HCT116 (cell line): ENCODE measurements at places on chromosomes 1 and 21.

DNA sequence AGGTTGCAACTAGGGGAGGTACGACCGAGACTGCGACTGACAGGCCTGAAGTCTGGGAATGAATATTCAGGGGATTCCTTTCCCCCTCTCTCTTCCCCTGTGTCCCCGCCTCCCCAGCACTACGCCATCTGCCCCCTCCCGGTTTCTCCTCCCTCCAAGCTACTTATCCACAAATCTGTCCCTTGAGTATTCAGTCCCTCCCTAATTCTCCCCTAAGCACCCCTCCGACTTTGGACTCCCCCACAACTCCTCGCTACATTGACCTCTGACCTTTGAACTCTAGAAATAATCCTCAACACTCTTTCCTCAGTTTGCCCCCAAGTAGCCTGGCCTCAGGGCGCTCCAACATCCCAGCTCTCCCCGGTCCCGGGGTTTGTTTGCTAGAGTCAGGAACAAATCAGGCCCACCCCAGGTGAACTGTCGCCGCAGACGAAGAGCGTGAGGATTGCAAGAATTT is 393 bp downstream of the LYSMD1 start:
- no peak for DNase-seq

DNA sequence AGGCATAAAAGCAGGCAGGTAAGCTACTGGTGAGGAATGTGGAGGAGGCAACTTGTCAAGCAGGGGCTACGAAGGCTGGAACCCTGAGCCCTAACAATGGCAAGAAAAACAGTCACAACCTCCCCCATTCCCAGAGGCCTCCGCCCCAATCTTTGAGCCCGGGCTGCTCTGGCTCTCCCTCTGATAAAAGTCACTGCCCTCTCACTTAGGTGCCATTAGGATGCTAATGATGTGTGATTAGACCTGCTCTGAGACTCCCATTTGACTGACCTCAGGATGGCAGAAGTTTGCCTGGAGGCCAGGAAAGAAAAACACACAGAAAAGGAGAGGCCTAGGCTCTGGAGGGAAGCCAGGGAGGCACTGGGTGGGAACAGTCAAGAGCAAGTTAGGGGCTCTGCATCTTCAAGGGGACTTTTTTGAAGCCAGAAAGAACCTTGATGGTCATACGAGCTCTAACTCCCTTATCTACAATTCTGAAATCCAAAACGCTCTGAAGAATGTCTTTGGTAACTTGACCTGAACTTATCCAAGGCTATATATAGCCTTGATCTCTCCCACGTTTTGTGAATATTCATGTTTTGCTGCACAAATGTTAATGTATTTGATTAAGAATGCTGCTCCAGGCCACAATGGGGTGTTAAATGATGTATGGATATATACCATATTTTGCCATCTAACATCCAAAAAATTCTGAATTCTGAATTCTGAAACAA is 98.9 kb downstream of the TRABD2B start:
- DNase-seq = no peak

GRCh38 chr1:236280438-236281197 is 1.1 kb downstream of the ERO1B start:
- DNase-seq = no peak

GRCh38 chr1:14120895-14121294 is 420.9 kb downstream of the PRDM2 start:
- DNase-seq = no peak

DNA sequence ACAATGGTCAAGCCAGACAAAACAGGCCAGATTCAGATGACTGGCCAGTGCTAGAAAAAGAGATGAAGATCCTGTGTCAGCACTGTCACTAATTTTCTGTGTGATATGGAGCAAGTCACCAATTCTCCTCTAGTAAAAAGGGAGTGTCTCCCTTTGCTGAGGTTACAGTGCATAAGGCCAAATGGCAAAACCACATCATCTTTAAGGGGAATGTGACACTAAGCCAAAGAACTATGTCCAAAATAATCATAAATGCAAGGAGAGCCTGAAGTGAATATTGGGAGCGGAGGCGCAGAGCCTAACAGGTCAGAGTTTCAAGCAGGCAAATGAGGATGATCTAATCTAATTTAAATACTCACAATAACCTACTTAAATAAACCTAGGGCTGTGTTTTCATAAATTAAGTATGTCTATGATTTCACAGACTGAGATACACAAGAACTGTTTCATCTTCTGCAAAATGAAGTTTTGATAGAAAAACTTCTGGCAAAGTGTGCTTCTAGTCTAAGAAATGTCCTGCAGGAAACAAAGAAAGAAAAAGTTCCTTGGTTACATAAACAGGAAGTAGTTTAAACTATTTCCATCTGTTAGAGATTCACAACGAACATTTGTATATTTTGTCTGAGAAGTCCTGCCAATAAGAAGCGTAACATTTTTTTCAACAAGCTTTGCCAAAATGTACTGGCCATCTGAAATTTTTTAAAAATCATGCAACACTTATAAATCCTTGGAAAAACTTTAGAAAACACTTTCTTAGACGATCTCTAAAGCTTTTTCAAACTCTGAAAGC is 290.2 kb downstream of the LRRC40 start:
- no peak for DNase-seq

- DNase-seq = no peak
Observed at GRCh38 chr1:118021668-118022067, 92.1 kb downstream of the WDR3 start.

DNA sequence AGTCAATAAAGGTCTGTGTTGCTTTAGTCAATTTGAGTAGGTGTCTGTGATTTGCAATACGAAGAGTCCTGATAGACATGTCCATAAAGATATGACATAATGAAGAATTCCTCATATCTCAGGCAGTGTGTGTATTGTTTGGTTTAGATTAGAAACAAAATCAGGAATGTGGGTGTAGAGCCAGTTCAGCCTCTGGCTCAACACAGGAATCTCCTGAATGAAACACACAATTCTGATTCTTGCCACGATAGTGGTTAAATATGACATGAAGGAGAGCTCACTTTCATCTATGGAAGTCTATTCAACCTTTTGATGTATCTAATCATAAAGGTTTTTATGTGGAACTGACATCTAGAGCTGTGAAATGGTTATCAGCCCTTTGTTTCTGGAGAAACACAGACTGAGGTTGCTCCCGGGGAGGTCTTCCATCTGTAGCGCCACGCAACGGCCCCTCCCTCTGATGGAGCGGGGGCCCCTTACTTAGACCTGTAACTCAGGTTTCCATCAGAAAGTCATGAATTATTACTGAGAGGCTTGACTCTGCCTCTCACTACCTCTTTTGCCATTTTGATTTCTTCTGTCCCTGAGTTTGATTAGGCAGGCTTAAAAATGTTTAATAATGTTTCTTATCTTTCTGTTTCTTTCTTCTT is 19.5 kb downstream of the TSPAN2 start:
- DNase-seq = no peak

DNA sequence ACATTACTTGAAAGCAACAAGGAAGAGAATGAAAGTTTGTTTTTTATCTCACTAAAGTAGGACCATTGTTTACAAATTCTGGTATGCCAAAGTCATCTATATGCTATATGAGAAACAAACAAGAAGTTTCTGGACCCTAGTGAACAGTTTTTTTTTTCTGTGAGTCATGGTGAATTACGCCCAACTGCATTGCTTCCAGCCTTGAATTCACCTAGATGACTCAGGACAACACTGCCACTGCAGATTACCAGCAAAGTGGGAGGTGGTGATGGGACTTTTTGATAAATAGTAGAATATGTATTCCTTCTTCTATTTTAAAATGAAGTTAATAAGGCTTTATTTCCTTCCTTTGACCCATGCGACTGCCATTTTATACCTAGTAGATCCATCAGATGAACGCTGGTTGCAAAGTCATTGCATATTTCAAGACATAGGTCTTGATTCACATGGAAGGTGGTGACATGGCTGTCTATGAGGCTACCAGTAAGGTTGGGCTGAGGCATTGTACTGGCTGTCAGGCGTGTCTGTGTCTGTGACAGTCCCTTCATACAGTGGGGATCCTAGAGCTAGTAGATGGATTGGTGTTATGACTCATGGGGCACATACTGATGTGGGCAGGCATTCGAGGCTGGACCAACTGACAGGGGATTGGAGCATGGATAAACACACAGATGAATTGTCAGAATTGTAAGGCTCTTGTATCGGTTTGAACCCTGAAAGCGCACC is 49.1 kb upstream of the APOBEC4 start:
- no peak for DNase-seq

- no peak for DNase-seq
Observed at GRCh38 chr1:78113156-78113916, 67.6 kb downstream of the GIPC2 start.

DNA sequence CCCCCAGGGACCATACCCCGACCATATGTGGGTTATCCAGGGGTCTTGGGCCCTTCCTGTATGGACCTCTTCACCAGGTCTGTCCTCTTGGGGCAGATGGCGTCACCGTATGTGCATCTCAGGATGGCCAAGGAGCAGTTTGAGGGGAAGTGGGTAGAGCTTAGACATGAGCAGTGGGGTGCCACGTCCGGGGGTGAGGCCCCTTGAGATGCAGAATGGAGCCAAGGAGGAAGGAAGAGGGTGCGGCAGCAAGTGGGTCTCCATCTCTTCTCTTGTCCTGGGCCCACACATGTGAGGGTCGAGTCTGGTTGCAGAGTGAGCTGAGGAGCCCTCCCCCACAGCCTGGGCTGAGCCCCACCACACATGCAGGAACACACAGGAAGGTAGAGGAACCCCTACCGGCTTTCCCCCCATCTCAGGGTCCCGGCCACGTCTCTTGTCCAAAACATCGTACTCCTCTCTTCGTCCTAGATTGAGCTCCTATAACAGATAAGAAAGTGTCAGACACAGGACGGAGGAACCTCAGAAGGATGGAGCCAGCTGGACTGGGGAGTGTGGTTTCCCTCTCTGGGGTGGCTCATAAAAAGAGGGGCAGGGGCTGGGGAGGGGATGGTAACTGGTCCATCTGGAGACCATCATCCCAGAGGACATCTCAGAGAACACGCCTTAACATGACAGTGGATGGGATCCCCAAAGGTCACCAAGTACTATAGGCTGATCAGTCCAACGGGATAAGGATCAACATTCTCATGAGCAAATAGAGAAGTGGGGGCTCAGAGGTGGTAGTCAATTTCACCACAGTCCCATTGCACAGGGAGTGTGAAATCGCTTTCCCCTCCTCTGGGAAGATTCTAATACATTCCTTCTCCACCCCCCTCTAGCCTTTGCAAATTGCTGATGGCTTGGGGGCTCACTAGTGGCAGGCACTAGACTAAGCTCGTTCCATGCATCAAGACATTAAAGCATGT is 79.9 kb downstream of the CD247 start:
- DNase-seq = no peak

- peak; percentile 40 for DNase-seq
Observed at GRCh38 chr1:219710529-219711194, 97.8 kb upstream of the ZC3H11B start.

DNA sequence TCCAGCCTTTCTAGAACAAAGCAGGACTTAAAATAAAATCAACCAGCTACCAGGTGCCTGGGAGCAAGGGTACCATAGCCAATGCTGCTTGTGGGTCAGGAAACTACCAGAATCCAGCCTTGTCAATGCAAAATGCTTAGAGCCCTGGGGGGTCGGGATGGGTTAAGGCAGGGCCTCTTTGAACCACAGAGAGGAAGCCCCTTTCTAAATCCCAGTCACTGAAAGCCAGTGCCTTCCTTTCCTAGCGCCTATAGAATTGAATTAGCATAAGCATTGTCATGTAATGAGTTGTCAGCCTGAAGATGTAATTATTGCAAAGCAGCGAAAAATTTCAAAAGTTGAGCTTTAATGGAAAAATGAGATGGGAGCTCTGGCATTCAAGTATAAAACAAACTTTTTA is 176.6 kb upstream of the DAB1 start:
- DNase-seq = no peak

DNA sequence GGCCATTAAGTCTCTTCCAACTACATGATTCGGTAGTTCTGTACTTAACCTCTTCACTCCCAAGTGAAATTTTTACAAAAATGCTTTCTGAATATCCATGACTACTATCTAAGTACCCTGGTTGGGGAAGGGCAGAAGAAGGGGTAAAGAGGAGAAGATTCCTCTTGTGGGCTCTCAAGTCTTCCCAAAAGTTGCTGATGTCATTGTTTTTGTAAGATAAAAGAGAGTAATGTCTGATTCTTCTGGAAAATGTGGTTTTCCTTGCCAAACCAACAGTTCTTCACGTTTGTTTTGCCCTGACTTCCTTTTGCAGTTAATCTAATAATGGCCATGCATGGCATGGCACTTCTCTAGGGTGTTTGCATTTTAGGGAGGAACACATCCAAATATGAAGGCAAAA is 34.7 kb upstream of the AK4 start:
- DNase-seq = no peak

DNA sequence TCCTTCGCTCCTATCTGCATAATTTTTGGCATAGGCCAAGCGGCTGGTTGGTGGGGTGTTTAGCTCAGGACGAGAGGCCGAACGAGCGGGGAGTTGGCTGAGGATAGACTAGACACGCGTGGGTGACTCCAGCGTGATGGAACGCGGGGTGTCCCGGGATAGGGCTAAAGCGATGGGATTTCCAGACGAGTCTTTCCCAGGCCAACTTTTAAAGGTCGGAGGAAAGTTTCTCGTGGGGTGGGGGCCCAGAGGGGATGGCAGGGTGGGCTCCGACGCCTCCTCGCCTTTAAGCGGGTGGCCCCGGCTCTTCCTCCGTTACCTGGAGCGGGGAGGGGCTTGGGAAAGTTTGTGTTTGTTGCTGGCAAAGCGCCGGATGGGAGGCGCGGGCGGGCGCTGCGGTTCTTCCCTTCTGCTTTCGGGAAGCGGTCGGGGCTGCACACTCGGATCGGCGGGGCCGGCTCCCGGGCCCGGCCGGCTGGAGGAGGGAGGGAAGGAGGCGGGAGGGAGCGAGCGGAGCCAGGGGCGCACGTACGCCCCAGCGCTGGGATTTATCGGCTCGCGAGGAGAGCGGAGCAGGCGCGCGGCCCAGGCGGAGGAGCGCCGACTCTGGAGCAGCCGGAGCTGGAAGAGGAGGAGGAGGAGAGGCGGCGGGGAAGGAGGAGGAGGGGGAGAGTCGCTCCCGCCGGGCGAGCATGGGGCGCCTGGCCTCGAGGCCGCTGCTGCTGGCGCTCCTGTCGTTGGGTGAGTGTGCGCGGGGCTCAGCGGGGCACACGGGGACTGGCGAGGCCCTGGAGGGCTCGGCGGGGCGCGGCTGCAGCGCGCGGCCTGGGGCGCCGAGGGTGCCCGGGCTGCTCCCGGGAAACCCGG is at the start of gene PTGFRN:
PTGFRN (plus strand) TSS at position 405 of the 867 bp plus-strand sequence; CDS start at position 693, 288 bp downstream.
- peak; percentile 6 for DNase-seq

DNA sequence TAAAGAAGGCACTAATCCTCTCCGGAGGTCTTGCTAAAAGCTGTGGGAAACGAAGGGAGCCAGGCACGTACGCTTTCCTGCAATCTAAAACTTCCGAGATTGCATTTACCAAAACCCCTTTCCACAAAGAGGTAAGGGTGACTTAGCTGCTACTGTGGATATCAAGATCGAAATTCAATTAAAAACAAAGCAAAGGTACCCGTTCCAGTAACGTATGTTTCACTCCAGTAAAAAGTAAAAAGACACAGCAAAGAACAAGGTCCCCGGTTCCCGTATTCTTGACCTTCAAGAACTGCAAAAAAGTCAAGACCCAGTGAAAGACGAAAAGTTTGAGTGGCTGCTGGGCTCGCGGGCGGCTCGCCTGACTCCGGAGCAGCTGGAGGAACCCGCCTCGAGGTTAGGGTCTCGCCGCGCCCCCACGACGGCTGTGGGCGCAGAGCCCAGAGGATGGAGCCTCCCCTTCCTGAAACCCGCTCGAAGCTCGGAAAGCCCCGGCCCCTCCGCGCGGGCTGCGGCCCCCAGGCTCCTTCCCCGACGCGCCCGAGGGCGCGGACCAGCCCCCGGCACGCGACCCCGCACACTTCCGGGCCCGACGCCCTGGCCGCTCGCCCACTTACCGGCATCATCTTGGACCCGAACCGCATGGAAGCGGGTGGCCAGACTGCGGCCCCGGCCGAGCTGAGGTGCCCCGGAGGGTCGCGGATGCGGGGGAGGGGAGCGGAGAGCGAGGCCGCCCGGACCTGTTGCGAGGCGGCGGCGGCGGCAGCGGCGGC is 524 bp downstream of the TP53BP2 start:
- no peak for DNase-seq
